ENCODE measurements at places on chromosomes 11 and 22.
A peak's percentile ranks its signal among the peaks of the same experiment; 100 is the strongest.

DNA sequence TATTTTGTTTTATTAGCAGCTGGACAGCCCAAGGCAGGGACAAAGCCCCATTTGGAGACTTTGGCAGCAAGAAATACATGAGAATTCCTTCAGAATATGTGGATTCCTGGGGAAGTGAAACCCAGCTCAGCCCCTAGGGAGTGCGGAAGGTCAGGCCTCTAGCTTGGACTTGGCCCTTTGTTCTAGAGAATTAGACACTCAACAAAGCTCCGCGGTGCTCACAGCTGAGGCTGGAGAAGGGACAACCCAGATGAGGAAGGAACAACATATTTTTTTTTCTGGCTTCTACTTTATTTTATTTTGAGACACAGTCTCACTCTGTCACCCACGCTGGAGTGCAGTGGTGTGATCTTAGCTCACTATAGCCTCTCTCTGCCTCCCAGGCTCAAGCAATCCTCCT, 44.7 kb upstream of the SEPTIN5 start:
- no peak for DNase-seq

GRCh38 chr22:20182365-20182764, 31.5 kb upstream of the CCDC188 start:
- no peak for DNase-seq

- DNase-seq = no peak
Measured at GRCh38 chr11:95700471-95700817, 89.1 kb downstream of the FAM76B start.

DNA sequence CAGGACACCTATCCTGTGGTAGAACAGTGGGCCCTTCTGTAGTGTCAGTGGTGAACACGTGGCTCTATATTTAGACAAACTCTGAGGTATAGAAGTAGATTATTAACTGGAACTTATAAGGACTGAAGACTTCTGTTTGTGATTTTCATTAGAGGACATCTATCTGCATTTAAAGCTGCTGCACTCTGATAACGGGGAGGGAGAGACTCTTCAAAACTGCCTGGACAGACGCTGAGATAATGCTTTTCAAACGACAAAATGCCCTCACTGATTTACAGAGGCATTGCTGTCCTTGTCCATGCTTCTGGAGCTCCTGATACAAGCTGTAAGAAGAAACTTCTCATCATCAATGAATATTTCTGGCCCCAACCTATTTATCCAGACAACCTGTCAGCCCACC, 425.2 kb downstream of the OPCML start:
- no peak for DNase-seq

GRCh38 chr11:134750619-134751018, 338.6 kb upstream of the B3GAT1 start:
- no peak for DNase-seq

GRCh38 chr11:71065841-71066240, 186.5 kb downstream of the SHANK2 start:
- no peak for DNase-seq

GRCh38 chr11:62428871-62429560, 10.2 kb downstream of the SCGB1A1 start:
- no peak for DNase-seq

DNA sequence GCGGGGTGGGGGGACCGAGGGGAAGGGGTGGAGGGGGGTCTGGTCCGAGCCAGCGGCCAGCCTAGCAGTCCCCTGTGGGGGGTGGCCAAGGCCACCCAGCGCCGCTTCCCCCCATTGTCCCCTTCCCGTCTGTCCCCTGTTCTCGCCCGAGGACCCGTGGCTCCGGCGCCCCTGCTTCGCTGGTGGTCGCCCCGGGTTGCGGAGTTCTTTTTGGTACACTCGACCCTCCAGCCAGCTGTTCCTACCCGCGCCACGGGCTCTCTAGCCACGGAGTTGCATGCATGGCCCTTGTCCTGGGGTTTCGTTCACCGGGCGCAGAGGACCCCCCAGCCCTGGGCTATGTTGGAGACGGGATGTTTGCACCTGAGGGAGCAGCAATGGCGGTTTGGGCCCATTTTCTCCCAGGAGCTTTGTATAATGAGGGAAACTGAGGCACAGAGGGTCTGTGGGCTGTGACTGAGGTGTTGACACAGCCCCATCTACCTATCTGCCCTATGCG, 489 bp downstream of the RNF214 start:
- no peak for DNase-seq

GRCh38 chr11:105392556-105392955, 217.3 kb upstream of the GRIA4 start:
- DNase-seq = no peak

DNA sequence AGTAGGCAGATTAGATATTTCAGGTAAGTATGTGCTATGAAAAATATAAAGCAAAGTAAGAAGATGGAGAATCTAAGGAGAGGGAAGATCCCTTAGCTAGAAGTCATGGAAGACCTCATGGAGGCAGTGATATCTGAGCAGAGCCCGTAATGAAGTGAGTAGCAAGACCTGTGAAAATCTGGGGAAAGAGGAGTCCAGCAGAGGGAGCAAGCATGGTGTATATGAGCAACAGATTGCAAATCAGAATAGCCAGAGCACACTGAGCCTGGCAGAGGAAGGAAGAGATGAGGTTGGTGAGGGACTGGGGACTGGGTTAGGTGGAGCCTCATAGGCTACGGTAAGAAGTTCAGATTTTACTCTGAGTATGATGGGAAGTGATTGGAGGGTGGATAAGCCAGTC, 9.4 kb downstream of the LHFPL7 start:
- peak; percentile 48 for DNase-seq

DNA sequence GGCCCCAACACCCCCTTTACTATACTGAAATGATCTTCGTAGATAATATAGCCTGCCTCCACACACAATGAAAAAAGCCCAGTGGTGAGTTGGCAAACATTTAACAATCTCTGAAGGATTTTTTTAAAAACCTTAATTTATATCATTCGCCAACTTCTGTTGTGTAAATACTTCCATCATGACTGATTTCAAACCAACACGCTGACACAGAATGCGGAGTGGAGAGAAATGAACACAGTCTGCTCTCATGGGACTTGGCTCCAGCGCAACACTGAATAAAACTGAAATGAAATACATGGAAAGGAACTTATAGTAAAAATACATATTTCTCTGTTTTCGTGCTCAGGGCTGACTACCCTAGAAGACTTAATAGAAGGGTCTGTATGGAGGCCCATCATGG, 61.3 kb upstream of the WNT11 start:
- DNase-seq = no peak

GRCh38 chr11:75668451-75669297, at the start of gene MAP6:
TSS of gene MAP6 (minus strand) at chr11:75669038. CDS start at chr11:75668369, 669 bp downstream.
- DNase-seq = no peak

DNA sequence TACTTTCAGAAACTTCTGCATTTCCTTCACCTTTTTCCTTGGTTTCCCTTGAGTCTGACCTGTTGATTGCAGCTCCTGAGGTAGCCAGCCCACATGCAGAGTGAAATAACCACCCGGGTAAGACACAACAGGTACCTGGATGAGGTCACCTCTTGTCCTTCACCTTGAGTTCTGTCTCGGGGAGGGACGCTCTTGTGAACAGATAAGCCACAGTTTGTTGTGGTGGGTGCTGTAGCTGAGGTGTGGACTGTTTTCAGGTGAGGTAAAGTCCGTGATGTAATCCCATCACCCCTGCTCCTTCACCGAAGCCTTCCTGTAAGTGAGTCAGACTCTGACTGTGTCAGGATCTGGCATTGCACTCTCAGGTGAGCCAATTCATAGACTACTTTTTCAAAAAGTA, 183.1 kb downstream of the NAV2 start:
- DNase-seq = no peak

DNA sequence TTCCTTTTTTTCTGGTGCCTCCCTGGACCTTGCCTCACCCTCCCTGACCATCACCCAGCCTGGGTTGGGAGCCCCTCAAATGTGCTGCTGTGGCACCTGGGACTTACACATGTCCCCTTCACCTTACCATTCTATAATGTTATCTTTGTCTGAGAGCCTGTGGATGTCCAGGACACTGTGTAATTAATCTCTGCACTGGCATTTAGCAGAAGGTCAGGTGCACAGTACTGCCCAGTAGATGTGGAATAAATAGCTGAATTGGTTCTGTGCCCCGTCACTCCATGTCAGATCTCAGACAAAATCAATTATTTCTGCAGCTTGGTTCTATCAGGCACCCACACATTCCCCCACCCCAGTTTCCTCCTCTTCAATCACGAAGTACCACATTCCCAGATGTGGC, 19.9 kb upstream of the DKK3 start:
- DNase-seq = no peak

DNA sequence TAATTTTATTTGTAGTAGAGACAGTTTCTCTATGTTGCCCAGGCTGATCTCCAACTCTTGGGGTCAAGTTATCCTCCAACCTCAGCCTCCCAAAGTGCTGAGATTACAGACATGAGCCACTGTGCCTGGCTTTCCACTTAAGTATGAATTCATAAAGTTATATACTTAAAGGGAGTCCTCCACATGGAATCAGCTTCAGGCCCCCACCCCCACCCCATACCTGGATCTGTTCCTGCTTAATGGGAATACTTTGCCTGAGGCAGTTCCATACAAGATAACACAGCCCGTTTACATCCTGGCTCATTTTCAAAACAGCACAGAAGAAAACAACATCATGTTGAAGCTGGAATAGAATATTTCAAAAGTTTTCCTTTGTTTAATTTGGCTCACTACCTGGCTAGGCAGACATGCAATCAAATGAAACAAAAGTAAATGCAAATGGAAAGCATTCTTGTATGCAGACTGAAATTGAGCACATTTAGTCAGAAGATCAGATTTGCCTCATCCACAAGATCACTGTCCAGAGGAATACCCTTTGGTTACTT, 82.4 kb downstream of the FAT3 start:
- DNase-seq = no peak

GRCh38 chr22:22882033-22882717, 5.4 kb upstream of the IGLL5 start:
- DNase-seq = no peak

GRCh38 chr11:27656806-27657483, 43.3 kb downstream of the BDNF start:
- no peak for DNase-seq

DNA sequence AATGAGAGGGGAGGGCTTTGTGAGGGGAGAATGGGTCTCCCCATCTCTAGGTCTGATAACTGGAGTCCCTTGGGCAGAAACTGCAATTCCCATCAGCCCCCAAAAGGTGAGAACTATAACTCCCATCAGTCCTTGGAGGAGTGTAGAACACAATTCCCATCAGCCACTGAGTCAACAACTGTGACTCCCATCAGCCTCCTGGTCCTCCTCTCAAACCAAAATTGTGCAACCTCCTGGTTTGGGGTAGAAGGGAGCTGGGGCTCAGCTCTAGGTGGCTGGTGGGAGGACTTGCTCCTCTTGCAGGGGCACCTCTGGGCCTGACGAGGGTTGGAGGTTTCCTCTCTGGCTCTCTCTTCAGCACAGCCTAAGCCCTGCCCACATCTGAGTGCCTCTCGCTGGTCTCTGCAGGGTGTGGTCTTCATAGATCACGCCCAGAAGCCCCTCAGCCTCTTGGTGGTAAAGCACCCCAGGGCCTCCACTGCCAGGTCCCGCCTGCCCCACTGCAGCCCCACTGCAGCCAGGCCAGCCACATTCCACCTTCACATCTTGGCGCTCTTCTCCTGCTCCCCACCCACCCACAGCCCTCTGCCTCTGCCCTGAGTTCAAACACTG, 18.5 kb downstream of the SLC22A12 start:
- peak; percentile 5 for DNase-seq

GRCh38 chr11:72543849-72544542, 109.7 kb upstream of the CLPB start:
- DNase-seq = no peak

GRCh38 chr11:17897495-17897894, 115.4 kb downstream of the SERGEF start:
- DNase-seq = no peak

DNA sequence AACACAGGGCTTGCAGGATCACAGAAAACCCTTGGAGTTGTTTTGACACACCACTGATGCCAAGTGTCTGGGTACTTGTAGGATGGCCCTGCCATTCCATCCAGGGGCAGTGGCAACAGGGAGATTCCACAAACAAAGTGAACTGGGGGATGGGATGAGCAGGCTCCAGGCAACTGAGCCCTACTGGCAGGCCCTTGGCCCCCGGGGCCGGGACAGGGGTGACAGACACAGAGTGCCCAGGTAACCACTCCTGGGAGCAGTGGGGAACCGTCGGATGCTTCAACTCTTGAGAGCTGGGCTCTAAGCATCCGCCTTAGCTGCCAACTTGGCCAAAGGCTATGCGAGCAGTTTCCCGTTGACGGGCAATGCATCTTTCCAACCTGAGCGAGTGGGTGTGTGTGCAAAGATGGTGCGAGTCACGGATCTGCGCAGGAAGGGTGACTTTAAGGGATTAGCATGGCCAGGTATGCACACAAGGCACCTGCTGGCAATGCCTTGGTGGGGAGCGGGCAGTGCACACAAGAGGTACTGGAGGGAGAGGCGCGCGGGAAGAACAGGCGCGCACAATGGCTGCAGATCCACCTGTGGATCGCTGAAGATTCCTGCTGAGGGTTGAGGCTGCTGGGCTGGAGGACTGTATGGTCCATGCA, 83.1 kb upstream of the PRODH start:
- no peak for DNase-seq

DNA sequence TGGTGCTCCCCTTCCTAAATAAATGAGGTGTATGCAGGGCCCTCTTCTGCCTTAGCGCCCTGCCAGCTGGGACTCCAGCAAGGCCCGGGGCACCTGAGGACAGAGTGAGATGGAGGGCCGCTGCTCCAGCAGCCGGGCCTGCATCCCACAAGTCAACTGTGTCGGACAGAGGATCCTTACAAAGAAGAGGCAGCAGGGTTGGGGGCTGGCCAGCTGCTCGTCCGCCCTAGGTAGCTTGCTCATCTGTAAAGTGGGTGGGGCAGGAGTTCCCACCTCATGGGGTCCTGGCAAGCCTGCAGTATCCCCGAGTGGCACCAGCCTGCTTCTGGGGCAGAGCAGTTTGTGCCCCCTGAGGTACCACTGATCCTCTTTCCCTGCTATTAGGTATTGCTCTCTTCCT, 7.6 kb downstream of the TMEM121B start:
- no peak for DNase-seq

DNA sequence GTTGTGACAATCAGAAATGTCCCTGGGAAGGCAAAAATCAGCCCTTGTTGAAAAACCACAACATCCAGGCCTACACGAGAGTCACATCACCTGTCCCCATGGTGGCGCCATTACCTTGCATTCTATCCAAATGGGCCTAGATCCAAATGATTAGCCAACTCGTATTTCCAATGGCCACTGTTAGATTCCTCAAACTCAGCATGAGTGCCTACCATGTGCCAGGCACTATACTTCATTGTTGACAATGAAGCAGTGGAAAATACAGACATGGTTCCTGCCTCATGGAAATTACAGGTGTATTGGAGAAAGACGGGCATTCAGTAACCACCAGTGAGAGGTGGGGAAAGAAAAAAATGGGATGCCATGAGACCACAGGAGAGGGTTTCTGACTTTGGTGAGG, 29.8 kb upstream of the CREB3L1 start:
- DNase-seq = peak; percentile 14
